ENCODE measurements at places on chromosomes 3 and 15.

DNA sequence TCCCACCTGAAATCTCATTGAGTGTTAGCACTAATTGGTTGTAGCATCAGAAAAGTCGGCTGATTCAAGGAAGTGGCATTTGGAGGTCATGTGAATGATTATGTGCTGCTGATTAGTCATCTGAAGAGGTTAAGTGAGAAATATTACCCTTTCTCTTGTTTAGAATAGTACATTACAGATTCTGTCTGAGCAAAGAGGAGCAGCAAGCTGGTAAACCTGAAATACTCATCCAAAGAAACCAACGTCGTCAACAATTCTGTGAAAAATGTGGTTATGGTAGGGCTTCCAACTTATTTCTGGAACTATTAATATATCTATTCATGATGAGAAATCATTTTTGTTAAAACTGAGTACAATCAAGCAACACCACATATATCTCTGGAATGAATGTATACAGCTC is 1024.9 kb downstream of the TUSC7 start:
- DNase-seq = no peak

GRCh38 chr15:34993877-34994276 is 5.8 kb upstream of the ZNF770 start:
- DNase-seq = no peak

- DNase-seq = no peak
These were observed 642.4 kb downstream of the GOLGA6L6 start for GRCh38 chr15:19899021-19899824.

DNA sequence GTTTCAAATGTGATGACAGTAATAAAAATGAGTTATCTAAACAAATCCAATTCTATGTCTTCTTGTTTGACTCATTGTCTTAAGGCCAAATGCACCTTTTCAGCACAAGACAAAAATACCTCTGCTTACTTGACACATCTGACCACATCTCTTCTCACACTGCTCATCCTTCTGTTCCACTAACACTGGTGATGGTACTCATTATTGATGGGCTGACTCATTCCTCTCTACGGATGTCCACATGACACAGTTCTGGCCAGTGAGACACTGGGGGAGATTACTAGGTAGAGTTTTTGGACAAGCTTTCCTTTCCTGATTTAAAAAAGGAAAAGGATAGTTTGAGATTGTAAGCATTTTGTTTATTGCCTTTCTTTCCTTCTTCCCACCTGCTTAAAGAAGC is 410.6 kb upstream of the THRB start:
- no peak for DNase-seq

GRCh38 chr3:145915787-145916186 is 245.2 kb downstream of the PLOD2 start:
- no peak for DNase-seq

GRCh38 chr3:108178676-108179075 is 43.5 kb downstream of the IFT57 start:
- no peak for DNase-seq

- no peak for DNase-seq
These were observed 59.1 kb upstream of the FRMD4B start for GRCh38 chr3:69445024-69445423.

DNA sequence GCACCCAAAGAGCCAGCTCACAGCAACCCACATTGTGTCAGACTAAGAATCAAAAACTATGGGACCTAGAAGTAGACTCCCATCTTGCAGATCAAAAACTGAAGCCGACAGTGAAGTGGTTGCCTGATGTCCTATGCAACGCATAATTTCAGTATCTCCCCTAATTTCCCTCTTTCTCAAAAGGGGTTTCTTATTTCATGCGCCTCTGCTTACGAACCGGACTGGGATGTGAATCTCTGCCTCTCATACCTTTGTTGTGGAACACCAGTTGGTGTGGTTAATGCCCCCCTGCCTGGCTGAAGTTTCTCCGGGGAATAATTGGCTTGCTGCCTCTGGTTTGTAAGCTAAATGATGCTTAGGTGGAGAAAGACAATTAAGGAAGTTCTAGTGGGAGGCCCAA is 514 bp upstream of the FAM174B start:
- DNase-seq = no peak

DNA sequence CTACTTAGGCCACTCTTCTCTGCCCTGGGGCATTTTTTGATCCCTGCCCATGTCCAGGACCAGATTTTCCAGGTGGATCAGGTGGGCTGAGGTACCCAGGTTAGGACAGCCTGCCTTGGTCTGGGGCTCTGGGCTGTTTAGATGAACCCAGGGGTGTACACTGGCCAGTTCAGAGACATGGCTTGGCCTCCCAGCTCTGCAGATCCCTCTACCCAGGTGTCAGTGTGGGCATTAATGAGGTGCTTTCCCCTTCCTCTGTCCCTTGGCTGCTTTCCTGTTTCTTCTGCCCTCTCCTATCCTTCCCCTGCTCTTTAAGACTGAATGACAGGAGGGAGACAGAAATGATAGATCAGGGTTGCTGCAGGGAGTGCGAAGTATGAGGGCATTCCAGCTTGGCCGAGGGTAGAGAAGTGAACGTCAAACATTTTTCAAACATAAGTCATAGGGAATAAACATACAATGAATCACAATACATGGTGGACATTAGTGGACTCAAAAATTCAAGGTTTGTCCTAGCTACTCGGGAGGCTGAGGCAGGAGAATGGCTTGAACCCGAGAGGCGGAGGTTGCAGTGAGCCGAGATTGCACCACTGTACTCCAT is 30.5 kb downstream of the RTP1 start:
- no peak for DNase-seq

- DNase-seq = no peak
These were observed 834.1 kb downstream of the NSUN3 start for GRCh38 chr3:94896994-94897393.

DNA sequence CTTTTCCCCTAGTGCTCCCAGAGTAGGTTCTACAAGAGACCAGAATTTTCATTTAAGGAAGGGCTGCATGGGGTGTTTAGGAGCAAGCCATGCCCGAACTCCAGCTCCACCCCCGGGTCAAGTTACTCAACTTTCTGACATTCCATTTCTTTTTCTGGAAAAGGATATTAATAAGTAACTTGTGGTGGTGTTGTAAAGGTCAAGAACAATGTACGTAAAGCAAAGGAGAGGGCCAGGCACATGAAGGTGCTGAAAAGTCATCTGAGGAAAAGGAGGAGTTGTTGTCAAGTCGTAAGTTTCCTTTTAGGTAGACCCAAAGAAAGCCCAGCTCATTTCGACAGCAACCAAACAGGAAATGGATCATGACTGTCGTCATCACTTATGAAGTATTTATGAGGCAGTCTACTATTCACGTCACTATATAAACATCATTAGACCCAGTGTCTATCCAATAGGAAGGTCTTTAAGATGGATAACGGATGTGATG is 319.6 kb upstream of the IL12A start:
- no peak for DNase-seq

- DNase-seq = no peak
These were observed 19.1 kb upstream of the MCTP2 start for GRCh38 chr15:94212291-94212690.

GRCh38 chr15:85771781-85772445 is 22.8 kb downstream of the KLHL25 start:
- peak; percentile 36 for DNase-seq

DNA sequence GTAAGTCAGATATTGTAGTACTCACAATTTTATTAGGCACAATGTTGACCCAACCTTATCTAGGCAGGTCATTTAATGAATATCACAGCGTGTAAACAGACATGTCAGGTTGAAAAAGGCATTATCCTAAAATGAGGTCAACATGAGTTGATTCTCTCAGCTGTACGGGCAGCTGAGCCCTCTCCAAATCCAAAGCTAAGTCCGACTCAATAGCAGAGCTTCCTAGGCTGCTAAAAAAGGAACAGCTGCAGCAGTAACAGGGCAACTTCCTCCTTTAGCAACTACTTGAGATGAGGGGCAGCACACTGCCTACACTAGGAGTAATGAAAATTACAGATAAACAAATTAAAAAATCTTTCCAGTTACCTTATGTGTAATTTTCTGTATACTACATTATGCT is 189.2 kb downstream of the CADM2 start:
- no peak for DNase-seq

DNA sequence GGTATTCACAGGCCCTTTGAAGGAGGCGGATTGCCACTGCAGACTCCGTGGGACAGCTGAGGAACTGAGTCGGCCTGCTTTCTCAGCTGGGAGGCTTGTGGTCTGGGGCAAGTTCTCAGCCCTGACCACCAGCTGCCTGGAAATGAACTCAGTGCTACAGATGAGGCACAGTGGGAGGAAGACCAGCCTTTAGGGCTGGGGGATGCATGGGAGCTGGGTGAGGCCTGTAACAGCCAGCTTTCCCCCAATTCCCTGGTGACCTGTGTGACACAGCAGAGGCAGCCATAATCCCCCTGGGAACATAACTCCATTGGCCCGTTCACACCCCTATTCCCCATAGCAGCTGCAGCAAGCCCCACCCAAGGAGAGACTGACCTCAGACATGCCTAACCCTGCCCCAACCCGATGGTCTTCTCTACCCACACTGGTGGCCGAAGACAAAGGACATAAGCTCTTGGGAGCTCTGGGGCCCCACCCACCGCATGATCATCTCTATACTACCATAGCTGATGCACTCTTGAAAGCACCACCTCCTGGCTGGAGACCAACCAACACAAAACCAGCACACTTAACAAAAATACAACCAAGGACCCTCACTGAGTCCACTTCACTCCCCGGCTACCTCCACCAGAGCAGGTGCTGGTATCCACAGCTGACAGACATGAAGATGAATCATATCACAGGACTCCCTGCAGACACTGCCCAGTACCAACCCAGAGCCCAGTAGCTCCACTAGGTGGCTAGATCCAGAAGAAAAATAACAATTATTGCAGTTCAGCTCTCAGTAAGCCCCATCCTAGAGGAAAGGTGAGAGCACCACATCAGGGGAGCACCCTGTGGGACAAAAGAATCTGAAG is 24.9 kb downstream of the ZMAT3 start:
- DNase-seq = no peak

GRCh38 chr3:19907523-19907922 is 26.5 kb downstream of the EFHB start:
- DNase-seq = no peak

GRCh38 chr15:90131848-90132247 is 29.6 kb upstream of the IDH2 start:
- DNase-seq = no peak

- DNase-seq = no peak
These were observed 62.2 kb downstream of the ABHD5 start for GRCh38 chr3:43752905-43753304.

GRCh38 chr3:174767853-174768382 is 91.2 kb upstream of the NAALADL2 start:
- no peak for DNase-seq

GRCh38 chr3:27805282-27805681 is 83.2 kb upstream of the EOMES start:
- no peak for DNase-seq

DNA sequence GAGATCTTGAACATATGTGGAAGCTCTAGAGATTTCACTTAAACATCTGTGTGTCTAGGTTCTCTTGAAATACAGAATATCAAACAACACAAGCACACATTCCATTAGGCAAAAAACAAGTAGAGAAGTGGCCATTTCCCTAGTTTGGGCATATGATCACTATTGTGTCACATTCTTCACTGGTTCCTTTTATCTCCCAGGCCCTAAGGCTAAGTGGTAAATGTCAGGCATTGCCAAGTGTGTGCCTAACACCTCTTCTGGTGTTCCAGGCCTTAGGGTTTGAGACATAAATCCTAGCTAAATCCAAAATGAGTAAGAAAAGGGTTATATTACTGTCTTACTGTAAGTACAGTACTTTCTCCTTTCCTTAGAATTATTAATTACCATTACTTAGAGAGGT is 880.1 kb downstream of the PDCD6IP start:
- DNase-seq = no peak

GRCh38 chr3:23182996-23183513 is 20.1 kb upstream of the UBE2E2 start:
- DNase-seq = no peak

GRCh38 chr15:52076889-52077781 is 35.4 kb downstream of the BCL2L10 start:
- no peak for DNase-seq

DNA sequence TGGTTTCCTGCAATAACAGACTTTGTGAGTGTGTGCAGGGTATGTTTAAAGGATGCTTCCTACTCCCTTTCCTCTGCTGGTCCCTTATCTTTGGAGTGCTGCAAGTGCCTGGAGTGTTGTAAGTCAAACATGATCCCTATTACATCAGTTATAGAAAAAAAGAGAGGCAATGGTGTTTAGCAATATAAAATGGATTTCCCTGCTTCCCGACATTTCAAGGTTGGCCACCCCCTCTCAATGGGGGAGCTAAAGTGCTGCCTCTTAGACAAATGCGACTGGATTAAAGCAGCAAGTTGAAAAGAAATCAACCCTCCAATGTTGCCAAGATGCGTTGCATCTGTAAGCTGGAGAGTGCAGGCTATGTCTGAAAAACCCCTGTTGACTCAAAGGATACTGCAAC is 203.1 kb upstream of the WNT5A start:
- DNase-seq = no peak

DNA sequence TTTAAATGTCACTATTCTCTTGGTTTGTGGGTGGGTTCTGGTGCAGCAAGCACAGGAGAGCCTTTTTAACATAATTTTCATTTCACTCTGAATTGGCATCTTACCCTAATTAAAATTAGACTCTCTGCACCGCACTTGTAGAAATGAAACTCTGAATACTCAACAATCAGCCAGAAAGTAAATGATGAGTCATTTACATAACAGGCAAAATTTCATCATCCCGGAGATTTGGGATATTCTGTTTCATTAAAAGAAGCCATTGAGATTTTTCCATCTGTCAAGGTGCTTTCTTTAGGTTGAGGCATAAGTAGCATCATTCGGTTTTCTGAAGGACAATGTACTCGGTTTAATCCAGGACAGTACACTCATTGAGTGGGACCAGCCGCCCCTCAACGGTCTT is 111.0 kb downstream of the RFTN1 start:
- DNase-seq = no peak

GRCh38 chr3:141998669-141999290 is 122.3 kb downstream of the ATP1B3 start:
- no peak for DNase-seq

GRCh38 chr3:141486746-141487520 is at the start of gene RASA2:
Gene RASA2, plus strand, starts transcription at chr3:141487027. Its CDS starts 57 bp downstream, at chr3:141487084.
- peak; percentile 63 for DNase-seq

- no peak for DNase-seq
These were observed 194.7 kb upstream of the CADPS start for GRCh38 chr3:63069806-63070475.
